ENCODE measurements at places on chromosomes 4 and X.

- DNase-seq = no peak
Observed at GRCh38 chr4:87326460-87326859, 3.8 kb upstream of the HSD17B13 start.

- no peak for DNase-seq
Observed at GRCh38 chr4:142416711-142417275, 429.3 kb downstream of the INPP4B start.

- no peak for DNase-seq
Observed at GRCh38 chr4:176675810-176676209, 116.9 kb downstream of the VEGFC start.

DNA sequence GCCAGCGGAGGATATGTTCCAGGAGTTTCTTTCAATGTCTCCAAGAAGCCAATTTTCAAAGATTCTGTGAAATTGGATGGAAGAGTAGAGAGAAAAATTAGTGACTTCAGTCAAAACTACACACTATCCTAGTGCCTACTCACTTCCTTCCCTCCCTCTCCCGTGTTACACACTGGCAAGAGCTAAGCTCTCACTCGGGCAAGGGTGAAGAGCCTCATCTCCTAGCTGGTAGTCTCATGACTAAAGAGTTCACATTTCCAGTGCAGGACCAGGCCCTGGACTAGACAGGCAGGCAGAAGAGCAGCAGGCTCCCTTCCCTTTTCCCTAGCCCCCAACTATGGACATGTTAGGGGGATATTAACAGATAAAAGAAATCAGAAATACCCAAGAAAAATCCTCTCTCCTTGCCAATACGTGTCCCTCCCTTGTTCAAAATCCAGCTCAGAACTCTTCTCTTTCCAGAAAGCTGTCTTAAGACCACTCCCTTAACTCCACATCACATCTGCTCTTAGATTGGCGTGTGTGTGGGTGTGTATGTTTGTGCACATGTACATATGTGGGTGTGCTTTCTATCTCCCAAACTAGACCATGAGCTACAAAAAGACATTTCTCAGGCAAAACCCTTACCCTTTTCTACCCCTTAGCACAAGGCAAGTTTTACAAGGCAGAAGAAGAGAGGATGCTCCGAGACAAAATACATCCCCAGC lies 29.9 kb downstream of the ZDHHC9 start:
- no peak for DNase-seq

DNA sequence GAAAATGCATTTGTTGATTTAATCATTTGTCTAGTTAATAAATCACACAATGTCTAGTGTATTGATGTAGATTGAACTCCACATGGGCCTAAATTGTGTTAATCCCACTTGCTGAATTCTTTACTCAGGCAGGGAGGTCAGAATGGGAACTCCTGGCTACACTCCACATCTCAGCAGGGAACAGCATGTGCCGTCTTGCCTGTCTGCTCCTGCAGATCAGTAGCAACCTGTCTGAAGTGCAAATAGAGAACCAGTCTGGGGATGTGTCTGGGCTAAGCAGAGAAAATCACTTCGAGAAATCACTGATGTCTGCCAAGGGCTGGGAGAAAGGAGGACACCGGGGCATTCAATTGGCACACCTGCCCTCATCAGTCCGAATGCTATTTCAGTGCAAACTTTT lies 16.5 kb upstream of the MXRA5 start:
- DNase-seq = no peak

DNA sequence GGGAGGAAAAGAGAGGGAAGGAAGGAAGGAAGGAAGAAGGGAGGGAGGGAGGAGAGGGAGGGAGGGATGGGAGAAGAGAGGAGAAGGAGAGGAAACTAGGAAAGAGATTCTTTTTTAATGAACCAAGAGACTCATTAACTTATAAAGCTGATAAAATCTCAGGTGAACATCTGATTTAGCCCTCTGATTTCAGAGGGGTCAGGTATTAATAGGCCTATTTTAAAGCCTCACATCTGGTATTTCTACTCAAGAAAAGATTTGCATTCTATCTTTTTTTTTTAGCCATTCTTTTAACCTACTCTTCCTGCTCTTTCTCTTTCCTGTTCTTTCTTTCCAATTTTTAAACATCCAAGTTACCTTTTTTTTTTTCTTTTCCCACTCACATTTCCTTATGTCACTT lies 103.3 kb upstream of the CPEB2 start:
- no peak for DNase-seq

DNA sequence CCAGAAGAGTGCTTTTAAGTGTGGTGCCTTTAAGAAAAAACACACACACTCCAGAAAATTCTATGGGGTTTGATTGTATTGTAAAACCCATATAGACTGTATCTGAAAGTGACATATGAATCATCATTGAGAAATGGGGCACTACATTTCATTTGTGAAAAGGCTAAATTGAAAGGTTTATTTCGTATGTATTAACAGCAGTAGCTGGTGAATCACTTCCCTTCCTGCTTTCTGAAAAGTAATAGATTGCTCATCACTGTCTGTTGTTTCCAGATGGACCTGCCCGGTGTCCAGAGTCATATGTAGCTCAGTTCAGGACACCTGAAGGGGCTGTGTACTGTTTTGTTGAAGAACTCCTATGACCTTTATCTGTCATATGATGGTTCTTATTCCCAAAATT lies 28.1 kb upstream of the HPRT1 start:
- DNase-seq = no peak

GRCh38 chr4:155974476-155974749 lies 20.7 kb upstream of the CTSO start:
- no peak for DNase-seq

DNA sequence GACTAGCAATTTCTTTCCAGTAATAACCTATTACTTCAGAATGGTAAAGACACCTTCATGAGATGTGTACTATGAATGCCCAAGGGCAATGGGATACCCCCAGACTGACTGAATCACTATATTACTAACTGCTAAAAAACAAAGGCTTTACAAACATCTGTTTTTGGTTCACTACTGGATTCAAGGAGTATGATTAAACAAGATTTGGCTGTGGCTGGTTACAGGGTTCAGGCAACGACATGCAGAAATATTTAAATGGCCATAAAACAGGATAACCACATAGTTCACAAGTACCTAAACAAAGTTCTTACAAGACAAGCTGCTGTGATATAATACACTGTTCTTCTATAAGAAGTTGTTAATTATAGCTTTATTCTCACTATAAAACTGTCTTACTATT lies 128.2 kb downstream of the FRYL start:
- DNase-seq = no peak

- no peak for DNase-seq
Observed at GRCh38 chr4:86235549-86235948, 124.3 kb downstream of the MAPK10 start.

- DNase-seq = no peak
Observed at GRCh38 chr4:145785391-145786008, 105.6 kb downstream of the C4orf51 start.

GRCh38 chrX:11119313-11119943 lies 8.3 kb downstream of the HCCS start:
- no peak for DNase-seq

GRCh38 chr4:172125443-172125842 lies 312.2 kb downstream of the GALNTL6 start:
- DNase-seq = no peak

DNA sequence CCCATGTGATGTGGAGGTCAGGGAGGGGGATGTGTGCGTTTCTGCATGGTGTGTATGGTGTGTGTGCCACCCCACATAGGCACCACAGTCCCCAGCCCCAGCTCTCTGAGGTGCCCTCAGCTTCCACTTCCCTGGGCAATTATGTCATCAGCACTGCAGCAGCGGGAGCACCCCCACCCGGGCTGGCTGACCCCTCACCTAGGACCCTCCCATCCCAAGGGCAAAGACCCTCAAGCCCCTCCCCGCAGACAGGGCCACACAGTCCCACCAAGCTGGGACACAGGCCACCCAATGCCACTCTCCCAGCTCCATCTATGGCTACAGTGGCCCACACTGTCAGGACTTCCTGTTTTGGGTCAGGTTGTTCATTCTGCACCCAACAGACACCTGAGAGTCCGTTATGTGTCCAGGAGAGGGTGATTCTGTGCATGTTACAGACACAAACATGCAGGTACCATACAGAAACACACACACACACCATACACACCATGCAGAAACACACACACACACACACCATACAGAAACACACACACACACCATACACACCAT lies 75.2 kb downstream of the JAKMIP1 start:
- no peak for DNase-seq

DNA sequence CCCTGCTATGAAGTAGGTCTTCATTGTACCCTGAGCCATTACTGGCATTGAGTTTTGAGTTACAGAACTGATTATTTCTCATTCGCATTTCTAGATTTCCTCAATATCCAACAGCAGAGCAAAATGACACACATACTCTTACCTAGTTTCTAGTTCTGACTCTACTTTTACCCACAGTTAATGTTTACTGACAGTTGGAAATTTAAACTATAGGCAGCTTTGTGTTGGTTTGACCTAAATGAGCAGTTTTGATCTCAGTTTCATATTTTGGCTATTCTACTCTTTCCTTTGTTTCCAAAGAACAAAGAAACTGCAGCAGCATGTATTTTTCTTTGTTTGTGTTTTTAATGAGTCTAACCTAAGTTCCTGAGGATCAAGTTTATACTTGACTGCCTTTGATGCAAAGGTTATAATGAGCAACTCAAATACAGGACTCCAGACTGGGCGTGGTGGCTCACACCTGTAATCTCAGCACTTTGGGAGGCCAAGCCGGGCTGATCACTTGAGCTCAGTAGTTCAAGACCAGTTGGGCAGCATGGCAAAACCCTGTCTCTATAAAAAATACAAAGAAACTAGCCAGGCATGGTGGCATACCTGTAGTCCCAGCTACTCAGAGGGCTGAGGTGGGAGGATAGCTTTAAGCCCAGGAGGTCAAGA lies 30.4 kb downstream of the TXK start:
- DNase-seq = no peak

DNA sequence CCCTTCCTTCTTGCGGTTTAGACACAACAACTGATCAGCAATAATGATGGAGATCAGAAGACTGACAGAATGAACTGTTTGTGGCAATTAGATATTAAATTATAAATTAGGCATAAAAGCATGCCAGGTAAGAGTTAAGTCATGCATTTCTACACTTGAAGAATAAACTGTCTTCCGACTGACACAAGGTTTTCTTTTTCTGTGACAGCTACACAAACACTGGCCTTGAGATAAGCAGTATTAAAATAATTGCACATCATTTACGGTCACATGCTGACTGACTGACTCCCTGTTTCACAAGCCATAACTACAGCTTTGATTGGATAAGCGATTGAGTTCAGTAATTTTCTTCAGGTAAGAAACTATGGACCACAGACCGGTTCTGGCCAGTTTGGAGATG lies 56.2 kb downstream of the UBE2NL start:
- no peak for DNase-seq

- no peak for DNase-seq
Observed at GRCh38 chrX:45824471-45824870, 623.8 kb upstream of the DIPK2B start.

DNA sequence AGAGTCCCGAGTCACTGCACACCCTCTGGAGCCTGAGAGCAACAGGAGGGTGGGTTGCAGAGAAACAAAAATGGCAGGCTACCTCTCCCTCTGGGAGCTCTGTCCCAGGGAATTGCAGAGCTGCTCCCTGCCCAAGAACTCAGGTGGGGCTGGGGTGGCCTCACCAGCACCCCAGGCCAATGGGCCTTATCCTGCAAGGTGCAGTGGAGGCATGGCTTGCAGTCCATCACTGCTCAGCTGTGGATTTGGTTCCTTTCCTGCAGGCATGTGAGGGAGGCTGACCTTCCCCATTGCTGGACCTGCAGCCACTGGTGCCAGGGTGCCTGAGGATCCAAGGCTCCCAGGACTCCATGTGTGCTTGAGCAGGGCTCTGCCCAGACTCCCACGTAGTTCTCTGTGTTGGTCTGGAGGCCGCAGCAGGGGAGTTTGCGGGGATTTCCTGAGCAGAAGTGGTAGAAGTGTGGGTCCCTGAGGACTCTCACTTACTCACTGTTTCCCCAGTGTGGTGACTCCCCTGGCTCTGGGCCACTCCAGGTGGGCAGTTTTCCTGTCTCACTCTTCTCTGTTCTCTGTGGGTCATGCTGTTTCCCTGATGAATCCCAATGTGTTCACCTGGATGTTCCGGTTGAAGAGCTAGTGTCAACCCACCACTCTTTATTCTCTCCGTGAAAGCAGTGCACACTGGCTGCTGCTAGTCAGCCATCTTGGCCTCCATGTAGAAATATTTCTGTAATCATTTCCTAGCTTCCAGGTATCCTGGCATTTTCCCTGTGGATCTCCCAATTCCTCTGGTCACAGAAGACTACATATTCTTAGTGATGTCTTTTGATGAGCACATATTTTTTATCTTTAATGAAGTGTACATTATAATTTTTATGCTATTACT lies 82.3 kb downstream of the ARHGAP24 start:
- DNase-seq = no peak

GRCh38 chr4:16875487-16875886 lies 23.0 kb downstream of the LDB2 start:
- DNase-seq = no peak

- DNase-seq = no peak
Observed at GRCh38 chr4:123017636-123018395, 95.4 kb upstream of the NUDT6 start.

GRCh38 chr4:2794486-2795299 lies 1.8 kb downstream of the SH3BP2 start:
- no peak for DNase-seq

DNA sequence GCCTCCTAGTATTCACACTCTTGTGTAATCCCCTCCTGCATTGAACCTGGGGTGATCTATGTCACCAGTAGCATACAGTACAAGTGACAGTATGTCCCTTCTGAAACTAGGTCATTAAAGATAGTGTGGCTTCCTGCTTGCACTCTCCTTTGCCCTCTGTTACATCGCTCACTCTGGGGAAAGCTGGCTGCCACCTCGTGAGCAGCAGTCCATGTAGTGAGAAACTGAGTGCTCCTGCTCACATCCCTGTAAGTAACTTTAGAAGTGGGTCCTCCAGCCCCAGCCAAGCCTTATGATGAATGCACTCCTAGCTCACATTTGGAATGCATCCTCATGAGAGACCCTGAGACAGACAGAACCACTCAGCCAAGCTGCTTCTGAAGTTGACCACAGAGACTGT lies 89.8 kb upstream of the TNIP3 start:
- no peak for DNase-seq

DNA sequence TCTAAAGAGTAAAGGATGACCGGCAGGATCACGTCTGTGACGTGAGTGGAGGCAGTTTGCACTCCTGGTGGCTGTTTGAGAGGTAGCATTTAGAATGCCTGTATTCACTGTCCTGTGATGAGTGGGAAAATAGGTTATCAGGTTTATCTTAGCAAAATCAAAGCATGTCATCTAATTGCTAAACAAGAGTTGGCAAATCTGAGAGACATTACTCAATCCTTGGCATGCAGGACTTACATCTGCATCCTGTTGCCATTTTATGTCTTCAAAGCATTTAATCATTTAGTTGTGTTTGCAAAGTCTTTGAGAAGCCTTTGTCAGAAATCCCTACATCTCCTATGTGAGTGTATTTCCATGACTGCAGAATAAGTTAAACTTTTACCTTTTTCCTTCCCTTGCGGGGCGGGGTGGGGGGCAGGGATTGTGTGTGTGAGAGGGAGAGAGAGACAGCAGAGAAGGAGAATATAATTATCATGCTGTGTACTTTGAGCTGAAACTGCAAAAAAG lies 41.4 kb upstream of the MSANTD1 start:
- no peak for DNase-seq

All from stimulated activated CD8-positive, alpha-beta memory T cell treated with anti-CD3 and anti-CD28 coated beads, Interleukin-4, amount 100 ng/mL, for 1 hour (primary cell).